SK-N-SH (cell line): ENCODE measurements at places on chromosomes 2 and 18. TPM values are rescaled to one million over a fixed set of nuclear protein-coding genes. Genes with fewer than 3 reads are reported as not detected.

- H3K4me3 ChIP-seq = no peak overlapping the region
- H3K36me3 ChIP-seq = no peaks in the 10 kb centered on the region
- DNase-seq = no peak
- no peak overlapping the region for H3K27ac ChIP-seq
- no peaks in the 10 kb centered on the region for H3K4me1 ChIP-seq
These were observed 72.4 kb upstream of the CCDC150 start for GRCh38 chr2:196566961-196567666.

DNA sequence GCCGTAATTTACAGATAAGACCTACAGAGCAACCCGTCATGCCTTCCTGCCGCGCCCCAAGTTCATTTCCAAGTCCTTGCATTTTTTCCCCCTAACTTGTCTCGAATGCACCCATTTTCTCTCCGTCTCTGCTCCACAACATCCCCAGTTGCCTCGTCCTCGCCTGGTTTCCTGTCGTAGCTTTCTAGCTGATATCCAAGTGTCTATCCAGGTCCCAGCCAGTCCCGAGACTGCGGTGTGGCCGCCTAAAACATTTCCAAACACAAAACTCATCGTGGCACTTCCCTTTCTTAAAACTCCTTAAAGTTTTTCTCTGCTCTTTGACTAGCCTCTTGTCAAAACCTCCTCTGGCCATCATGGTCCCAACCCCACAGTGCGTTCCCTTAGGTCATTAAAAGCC is 1.2 kb upstream of the BARD1 start:
- DNase-seq = no peak
- no peak overlapping the region; the same call in 1 of the 2 replicates for H3K27ac ChIP-seq
- peaks cover 10% of the 10 kb centered on the region for H3K4me1 ChIP-seq
- peak overlapping the region; percentile 91 for H3K4me3 ChIP-seq

BOD1L2 gene
- polyA plus RNA-seq = not detected in 2 replicates

- no peaks in the 10 kb centered on the region; the same call in 1 of the 2 replicates for H3K27me3 ChIP-seq
- H3K4me3 ChIP-seq = no peak overlapping the region
- DNase-seq = no peak
- H3K4me1 ChIP-seq = no peaks in the 10 kb centered on the region
- no peak overlapping the region for H3K27ac ChIP-seq
These were observed 22.0 kb downstream of the NPPC start for GRCh38 chr2:231904161-231904611.

- peak; percentile 85 for DNase-seq
- peak within 1 kb of the TSS; percentile 61 for H3K4me3 ChIP-seq
- H3K27ac ChIP-seq = no peak within 1 kb of the TSS
- H3K4me1 ChIP-seq = no peaks in the 10 kb centered on the region
- H3K36me3 ChIP-seq = no peaks in the 10 kb centered on the region; the same call in 1 of the 2 replicates
These were observed at the start of gene HSBP1L1 for GRCh38 chr18:79964330-79965118. Gene HSBP1L1 (plus strand): TSS chr18:79964643. CDS start chr18:79964736, 93 bp downstream.

DNA sequence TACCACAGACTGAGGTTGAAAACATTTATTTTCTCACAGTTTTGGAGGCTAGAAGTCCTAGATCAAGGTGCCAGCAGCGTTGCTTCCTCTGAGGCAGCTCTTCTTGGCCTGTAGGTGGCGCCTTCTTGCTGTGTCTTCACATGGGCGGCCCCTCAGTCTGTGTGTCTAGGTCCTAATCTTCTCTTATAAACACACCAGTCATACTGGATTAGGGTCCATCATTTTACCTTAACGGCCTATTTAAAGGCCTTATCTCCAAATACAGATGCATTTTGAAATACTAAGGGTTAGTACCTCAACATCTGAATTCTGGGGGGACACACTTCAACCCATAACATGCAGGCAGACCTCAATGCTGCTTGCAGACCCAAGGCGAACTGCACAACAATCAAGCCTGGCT is 4.4 kb upstream of the RMC1 start:
- H3K4me1 ChIP-seq = peaks cover 4% of the 10 kb centered on the region; the same call in 1 of the 2 replicates
- peak; percentile 68 for DNase-seq
- no peak overlapping the region for H3K27ac ChIP-seq

GRCh38 chr18:41071826-41072225 is 883.2 kb upstream of the PIK3C3 start:
- no peaks in the 10 kb centered on the region for H3K27me3 ChIP-seq
- H3K36me3 ChIP-seq = no peaks in the 10 kb centered on the region
- H3K27ac ChIP-seq = no peak overlapping the region

DNA sequence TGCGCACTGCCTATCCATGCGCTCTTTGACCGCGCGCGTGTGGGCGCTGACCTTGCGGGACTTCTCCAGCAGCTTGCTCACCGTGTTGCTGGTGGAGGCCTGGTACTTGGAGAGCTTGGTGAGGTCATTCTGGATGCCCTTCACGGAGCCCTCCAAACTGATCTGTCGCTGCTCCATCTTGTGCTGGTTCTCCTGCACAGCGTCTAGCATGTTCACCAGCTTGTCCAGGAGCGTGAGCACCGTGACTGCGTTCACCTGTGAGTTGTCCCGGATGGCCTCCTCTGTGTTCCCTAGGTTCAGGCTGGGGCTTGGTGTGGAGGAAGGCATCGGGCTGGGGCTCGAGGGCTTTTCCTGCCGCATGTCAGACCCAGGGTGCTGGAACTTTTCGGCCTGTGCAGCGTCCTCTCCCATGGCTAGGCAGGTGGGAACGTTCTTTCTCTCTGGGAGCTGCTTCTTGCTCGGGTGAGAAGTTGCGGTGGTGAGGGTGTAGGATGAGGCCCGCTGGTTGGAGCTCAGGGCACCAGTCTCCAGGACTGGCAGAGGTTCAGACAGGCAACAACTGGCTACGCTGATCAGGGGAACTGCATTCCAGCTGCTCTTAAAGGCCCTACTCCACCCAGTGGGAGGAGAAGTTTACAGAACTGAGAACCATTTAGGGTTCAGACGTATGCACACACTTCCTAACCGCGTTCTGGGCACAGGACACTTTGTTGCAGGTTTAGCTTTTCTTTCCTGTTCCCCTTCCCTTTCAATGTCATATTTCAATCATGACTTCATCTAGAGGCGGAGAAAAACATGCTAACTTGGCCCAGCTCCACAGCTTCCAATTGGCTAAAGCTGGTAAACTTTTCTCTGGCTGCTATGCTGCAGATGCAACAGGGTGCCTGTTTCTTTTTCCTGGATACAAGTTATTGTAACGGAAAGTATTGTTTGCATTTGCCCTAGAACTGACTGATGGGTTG is at the start of gene CAVIN2:
Gene CAVIN2, minus strand, starts transcription at position 574 of the 962 bp plus-strand sequence. Its CDS starts 163 bp downstream, at position 411.
- H3K4me3 ChIP-seq = no peak within 1 kb of the TSS
- no peak for DNase-seq
- H3K27me3 ChIP-seq = no peaks in the 10 kb centered on the region

- H3K4me1 ChIP-seq = no peaks in the 10 kb centered on the region; the same call in 1 of the 2 replicates
- no peak overlapping the region for H3K4me3 ChIP-seq
- H3K27ac ChIP-seq = no peak overlapping the region
- no peak for DNase-seq
- H3K36me3 ChIP-seq = no peaks in the 10 kb centered on the region
- H3K27me3 ChIP-seq = no peaks in the 10 kb centered on the region
These were observed 279.1 kb downstream of the ZEB2 start for GRCh38 chr2:144240656-144241339.
